ENCODE measurements at places on chromosomes 5 and 9. TPM values are rescaled to one million over a fixed set of nuclear protein-coding genes. Genes with fewer than 3 reads are reported as not detected.

Gene NSMF
- total RNA-seq: 20.5 TPM

Gene PCDHGC3
- 26.4 TPM for total RNA-seq

Gene TXNDC8
- total RNA-seq: not detected

Gene AGTPBP1
- total RNA-seq: 44.0 TPM

Gene DHX29
- 36.7 TPM for total RNA-seq

Gene C7
- total RNA-seq: 224 TPM

Gene MPDZ
- 28.9 TPM for total RNA-seq

Gene ECSCR
- 62.5 TPM for total RNA-seq

Gene MELK
- 2.4 TPM for total RNA-seq

Gene MGAT4B
- 153 TPM for total RNA-seq

Gene OBP2B
- not detected for total RNA-seq

Gene SLC1A1
- total RNA-seq: 43.3 TPM

Gene NIM1K
- total RNA-seq: 5.8 TPM

Gene PCDHA2
- total RNA-seq: not detected

Gene CDKN2B-AS1
- 1.5 TPM for total RNA-seq

Gene LRRC8A
- 49.0 TPM for total RNA-seq

Gene CTXN3
- total RNA-seq: not detected

Gene C5
- total RNA-seq: 18.9 TPM

Gene LYRM7
- total RNA-seq: 3.1 TPM

Gene BTNL9
- total RNA-seq: 71.8 TPM

Measured in upper lobe of left lung (tissue), 6 donors.